ENCODE measurements at places on chromosomes 5 and 9. TPM values are rescaled to one million over a fixed set of nuclear protein-coding genes. Genes with fewer than 3 reads are reported as not detected.

GRCh38 chr9:92642564-92642963 lies 27.4 kb downstream of the IPPK start:
- no peak for DNase-seq

GRCh38 chr9:76528642-76529190 lies 69.7 kb downstream of the GCNT1 start:
- DNase-seq = no peak

- DNase-seq = no peak
Measured at GRCh38 chr9:87178302-87178701, 231.0 kb upstream of the GAS1 start.

DNA sequence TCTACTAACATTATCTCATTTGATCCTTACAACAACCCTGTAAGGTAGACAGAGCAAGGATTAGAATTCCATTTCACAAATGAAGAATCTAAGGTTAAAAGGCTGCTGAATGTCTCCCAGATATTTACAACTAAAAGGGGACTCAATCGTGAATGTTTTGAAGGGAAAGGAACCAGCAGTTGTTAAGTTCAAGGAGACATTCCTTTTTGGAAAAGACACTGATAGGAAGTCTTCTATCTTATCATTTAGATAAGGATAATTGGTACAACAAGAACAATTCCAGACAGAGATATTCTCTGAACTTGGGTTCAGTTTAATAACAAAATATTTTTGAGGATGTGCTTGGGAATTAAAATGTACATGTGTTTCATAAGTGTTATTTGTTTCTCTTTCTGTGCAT lies 37.5 kb upstream of the CER1 start:
- no peak for DNase-seq

GRCh38 chr9:6525326-6526045 lies 112.5 kb downstream of the UHRF2 start:
- DNase-seq = peak; percentile 15

DNA sequence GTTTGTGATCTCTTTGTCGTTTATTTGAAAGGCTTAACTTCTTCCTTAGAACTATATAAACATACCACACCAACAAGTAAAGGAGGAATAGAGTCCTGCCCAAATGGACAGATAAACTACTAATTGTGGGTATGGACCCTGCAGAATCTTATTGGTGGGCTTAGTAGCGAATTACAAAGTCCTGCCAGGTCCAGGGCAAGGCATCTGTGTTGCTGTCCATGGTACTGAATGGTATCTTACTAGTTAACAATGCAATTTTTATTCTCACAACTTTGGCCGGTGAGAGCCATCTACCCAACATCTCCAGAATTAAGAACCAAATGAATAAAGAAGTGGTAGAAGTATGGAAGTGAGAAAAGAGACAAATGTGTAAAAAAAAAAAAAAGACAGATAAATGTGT lies 1782.4 kb upstream of the WWC1 start:
- peak; percentile 2 for DNase-seq

- no peak for DNase-seq
Measured at GRCh38 chr5:132054697-132055440, 5.6 kb upstream of the IL3 start.

- DNase-seq = peak; percentile 72
Measured at GRCh38 chr5:13976867-13977830, 32.7 kb upstream of the DNAH5 start.

DNA sequence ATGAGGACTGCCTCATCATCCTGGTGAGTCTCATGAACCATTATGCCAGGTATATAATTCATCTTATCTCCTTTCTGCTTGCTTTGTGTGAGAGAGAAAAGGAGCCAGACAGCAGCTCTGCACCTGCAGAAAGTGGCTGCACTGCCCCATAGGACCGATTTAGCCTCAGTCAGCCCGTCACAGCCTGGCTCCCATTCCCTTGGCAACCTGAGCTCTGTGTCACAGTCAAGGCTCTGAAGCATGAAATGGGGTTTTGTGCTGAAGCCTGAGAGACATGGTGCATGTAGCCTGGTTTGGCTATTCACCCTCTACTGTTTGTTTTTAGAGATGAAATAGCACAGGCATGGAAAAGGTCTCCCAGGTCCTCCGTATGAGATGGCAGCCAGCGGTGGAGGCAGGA lies 198.3 kb downstream of the KCTD16 start:
- DNase-seq = no peak

GRCh38 chr5:42074353-42074752 lies 149.3 kb downstream of the FBXO4 start:
- DNase-seq = no peak

DNA sequence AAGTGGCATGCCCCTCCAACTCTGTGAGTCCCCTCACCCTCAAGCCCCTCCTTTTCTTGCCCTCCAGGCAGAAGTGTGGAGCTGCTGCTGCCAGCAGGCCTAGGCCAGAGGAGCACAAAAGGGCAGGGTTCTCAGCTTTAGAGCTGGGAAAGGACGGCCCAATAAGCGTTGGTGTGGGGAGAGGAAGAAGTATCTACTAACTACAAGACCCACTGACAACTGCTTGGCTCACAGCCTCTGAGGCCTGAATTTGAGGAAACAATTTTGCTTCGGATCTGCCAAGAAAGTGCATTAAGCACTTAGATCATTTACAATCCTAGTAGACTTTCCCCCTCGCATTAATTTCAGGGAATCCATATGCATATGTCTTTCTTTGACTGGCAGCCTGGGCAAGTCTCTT lies 179.4 kb downstream of the SNX18 start:
- no peak for DNase-seq

DNA sequence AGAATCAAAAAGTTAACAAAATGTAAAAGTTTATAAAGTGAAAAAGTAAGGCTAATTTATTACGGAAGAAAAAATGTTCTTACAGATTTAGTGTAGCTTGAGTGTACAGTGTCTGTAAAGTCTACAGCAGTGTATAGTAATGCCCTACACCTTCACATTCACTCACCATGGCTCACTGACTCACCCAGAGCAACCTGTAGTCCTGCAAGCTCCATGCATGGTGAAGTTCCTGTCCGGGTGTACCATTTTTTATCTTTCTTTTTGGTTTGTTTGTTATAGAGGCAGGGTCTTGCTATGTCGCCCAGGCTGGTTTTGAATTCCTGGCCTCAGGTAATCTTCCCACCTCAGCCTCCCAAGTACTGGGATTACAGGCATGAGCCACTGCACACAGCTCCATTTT lies 93.6 kb downstream of the MED27 start:
- no peak for DNase-seq

DNA sequence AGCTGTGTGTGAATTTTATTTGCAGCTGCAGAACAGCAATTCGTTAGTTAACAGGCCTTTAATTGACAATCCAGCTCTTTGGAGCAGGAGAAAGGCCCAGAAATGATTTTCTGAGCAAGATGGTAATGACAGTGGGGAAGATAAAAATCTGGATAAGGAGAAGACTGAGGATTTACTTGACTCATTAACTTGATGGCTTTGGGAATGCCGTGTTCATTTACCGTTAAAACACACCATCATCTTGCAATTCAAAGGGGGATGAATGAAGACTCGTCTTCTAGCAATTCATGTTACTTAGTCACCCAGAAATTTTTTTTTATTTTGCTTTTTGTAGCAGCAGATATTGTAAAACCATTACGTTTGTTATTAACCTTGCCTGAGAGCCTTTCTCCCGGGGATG lies 52.0 kb downstream of the PTTG1 start:
- DNase-seq = no peak

DNA sequence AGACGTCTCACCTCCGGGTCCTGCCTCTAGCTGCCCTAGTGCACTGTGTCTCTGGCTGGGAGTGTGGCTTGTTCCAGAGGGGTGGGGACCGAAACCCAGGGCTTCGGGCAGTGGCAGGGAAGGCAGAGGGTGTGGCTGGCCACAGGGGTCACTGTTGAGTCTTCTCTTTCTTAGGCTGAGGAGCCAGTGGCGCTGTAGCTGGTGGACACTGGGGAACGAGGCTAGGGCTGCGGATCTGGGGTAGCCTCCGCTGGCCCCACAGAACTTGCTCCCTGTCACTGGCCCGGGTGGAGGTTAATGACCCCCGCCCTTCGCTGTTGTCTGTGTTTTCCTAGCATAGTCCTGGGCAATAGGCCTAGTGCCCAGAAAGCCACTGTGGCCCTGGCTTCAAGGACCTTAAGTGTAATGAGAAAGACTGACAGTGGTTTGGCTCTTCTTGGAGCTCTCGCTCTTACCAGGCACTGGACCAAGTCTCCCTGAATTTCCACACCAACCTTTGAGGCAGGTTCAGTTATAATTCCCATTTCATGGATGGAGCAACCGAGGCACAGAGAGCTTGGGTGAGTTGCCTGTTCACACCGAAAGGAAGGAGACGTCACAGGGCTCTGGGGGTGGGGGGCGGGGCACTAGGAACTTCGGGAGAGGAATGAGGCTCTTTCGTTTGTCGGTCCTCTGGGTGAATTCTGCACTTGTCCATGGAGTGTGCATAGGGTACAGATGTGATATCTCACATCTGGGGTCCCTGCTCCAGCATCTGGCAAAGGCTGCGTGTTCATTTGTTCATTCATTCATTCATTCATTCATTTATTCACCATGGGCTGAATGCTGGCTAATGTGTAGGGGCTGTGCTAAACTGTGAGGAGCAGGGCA lies 4.8 kb upstream of the IER5L start:
- peak; percentile 54 for DNase-seq

- DNase-seq = no peak
Measured at GRCh38 chr9:36966371-36967097, 67.5 kb downstream of the PAX5 start.

DNA sequence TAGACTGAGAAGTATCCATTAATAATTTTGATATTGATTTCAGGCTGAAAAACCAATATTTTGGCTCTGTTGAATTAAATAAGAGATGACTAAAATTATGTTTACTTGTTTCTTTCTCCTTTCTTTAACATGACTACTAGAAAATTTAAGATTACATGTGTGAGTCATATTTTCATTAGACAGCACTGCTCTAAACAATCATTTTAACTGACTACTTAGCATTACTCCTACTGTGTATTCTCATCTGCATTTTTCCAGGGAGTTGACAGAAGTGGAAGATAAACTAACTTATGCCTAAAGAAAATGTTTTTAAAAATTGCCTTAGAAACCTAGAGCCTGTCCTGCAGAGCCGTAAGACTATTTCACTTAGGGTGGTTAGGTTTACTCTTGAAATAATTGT lies 29.1 kb downstream of the TNC start:
- peak; percentile 36 for DNase-seq

DNA sequence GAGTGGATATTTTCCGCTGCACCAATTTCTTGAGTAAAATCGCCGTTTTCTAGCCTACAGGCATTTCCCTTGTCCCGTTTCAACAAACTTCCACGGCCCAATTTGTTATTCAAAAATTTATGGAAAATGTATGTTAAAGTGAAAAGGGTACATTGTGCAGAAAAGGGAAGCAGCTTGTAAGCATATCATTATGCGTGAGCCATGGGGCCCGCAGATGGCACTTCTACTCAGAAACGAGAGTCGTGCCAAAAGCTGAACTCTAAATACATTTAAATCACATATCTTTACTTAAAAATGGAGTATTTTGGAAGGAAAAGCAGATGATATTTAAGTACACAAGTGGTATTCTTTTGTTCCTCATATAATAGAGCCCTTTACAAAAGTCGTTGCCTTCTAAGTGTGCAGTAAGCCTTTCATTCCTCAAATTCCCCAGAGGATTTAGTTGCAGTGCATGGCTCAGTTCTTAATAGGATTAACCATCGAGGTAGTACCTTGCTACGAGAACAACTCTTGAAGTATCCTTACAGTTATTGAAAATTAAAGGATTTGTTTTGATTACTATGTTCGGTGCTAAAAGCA lies 1227.2 kb upstream of the WWC1 start:
- no peak for DNase-seq

- DNase-seq = no peak
Measured at GRCh38 chr9:98555651-98556465, 152.9 kb downstream of the GABBR2 start.

GRCh38 chr5:25393256-25393655 lies 748.5 kb upstream of the CDH10 start:
- no peak for DNase-seq

DNA sequence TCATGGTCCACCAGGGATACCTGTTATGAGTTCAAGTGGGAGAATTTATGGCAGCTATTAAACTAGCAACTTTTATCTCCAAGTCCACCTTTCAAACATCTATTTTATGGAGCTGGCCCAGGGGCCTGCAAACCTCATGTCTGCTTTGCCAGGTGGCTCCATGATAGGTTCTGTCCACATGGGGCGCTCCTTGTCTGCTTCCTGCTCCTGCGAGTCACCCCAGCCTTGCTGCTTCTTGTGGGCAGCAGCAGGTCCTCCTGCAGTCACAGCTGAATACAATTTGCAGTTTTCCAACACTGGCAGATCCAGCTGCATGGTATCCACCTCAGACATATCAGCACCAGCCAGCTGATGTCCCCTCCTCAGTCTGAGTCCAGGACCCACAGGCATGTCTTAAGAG lies 39.6 kb upstream of the FRRS1L start:
- peak; percentile 33 for DNase-seq

GRCh38 chr9:126431077-126431742 lies 104.6 kb downstream of the MVB12B start:
- no peak for DNase-seq

DNA sequence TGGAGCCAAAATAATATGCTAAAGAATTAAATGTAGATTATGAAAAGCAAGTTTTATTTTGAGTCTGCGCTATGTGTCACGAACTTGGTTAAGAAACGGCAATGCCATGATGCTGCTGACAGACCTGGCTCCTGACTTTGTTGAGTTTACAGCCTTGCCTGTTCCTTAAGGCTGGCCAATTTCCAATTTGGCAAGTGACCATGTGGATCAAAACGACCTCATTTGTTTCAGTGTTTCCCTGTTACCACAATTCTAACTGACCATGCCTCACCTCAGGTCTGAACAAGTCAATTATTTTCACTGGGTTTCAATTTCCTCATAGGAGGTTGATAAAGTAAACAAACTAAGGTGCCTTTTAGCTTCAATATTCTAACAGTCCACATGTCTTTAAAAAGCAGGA lies 461.4 kb downstream of the ZNF608 start:
- DNase-seq = no peak

GRCh38 chr9:131774636-131775035 lies 34.8 kb upstream of the RAPGEF1 start:
- no peak for DNase-seq

Gene DROSHA
- total RNA-seq = 40.6 TPM

Gene NTRK2
- total RNA-seq = not detected

Gene ORM1
- total RNA-seq = not detected

Gene LMBRD2
- total RNA-seq = 28.2 TPM

Gene RMRP
- total RNA-seq = 20,944 TPM

Gene PCDHGA1
- 0.38 TPM for total RNA-seq

Gene PTPRD
- total RNA-seq = not detected

Gene MCIDAS
- not detected for total RNA-seq

Gene TPPP
- 0.13 TPM for total RNA-seq
